ENCODE measurements at places on chromosomes 1 and 21. TPM values are rescaled to one million over a fixed set of nuclear protein-coding genes. Genes with fewer than 3 reads are reported as not detected.

The TAL1 gene
- total RNA-seq: 0.30 TPM

- H3K4me1 ChIP-seq: no peaks in the 10 kb centered on the region
- peaks cover 20% of the 10 kb centered on the region for H3K27me3 ChIP-seq
- no peak for DNase-seq
- no peak overlapping the region for H3K27ac ChIP-seq
- H3K4me3 ChIP-seq: no peak overlapping the region
These were observed 26.9 kb upstream of the C1orf21 start for GRCh38 chr1:184359909-184360308.

DNA sequence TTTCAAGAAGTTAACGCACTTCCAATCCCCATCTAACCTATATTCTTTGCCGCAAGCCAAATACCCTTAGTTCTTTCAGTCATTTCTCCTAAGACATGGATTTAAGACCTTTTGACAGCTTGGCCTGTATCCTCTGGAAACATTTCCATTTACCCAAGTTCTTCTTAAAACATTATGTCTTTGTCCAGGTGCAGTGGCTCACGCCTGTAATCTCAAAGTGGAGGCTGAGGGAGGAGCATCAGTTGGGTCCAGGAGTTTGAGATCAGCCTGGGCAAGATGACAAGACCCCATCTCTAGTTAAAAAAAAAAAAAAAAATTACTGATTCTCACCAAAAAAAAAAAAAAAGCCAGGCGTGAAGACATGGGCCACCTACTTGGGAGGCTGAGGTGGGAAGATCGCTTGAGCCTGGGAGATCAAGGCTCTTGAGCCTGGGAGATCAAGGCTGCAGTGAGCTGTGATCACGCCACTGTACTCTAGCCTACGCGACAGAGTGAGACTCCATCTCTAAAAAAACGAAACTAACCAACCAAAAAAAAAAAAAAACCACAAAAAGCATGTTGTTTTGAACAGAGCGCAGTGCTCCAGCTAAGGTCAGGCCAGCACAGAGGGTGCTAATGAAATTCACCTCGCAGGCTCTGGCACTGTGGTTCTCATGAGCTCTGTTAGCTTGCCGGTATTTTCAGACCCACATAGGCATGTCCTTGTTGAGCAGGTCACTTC lies 36.0 kb downstream of the NUAK2 start:
- H3K27ac ChIP-seq: peak overlapping the region; percentile 95
- H3K4me3 ChIP-seq: peak overlapping the region; percentile 83
- H3K27me3 ChIP-seq: no peaks in the 10 kb centered on the region
- H3K4me1 ChIP-seq: peaks cover 77% of the 10 kb centered on the region
- H3K36me3 ChIP-seq: no peaks in the 10 kb centered on the region

GRCh38 chr1:159786966-159787365 lies 6.2 kb downstream of the DUSP23 start:
- no peak for DNase-seq
- H3K27ac ChIP-seq: no peak overlapping the region
- no peak overlapping the region for H3K4me3 ChIP-seq
- H3K4me1 ChIP-seq: no peaks in the 10 kb centered on the region

All from activated T-cell treated with anti-CD3 and anti-CD28 coated beads, Interleukin-2, amount 50 U/mL, for 72 hours (primary cell).